H9 (cell line): ENCODE measurements at places on chromosomes 1 and 21. TPM values are rescaled to one million over a fixed set of nuclear protein-coding genes. Genes with fewer than 3 reads are reported as not detected.

DNA sequence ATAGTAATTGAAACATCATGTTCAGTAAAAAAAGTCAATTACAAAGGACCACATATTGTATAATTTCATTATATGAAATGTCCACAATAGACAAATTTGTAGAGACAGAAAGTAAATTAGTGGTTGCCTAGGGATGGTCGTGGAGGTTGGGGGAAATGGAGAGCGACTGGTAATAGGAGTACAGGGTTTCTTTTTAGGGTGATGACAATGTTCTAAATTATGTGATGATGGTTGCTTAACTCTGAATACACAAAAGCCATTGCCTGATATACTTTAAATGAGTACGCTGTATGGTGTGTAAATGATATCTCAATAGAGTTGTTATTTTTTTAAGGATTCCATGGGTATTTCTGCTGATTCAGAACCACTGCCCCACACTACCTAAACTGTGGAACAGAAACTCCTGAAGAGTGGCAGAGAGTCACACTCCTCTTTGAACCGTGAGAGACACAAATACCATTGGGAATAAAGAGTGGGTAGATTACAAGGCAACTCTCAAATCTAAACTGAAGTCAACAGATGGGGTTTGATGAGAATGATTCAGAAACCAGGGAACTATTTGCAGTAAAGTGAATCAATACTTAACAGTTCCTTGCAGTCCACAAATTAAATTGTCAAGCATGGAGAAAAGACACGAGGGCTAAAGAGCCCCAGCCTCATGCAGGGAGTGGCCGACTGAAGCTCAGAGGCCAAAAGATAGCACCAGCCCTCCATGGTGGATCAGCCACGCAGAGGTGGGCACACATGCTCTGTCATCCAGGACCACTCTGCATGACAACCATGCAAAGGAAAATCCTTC is 118.0 kb downstream of the CAPN8 start:
- no peaks in the 10 kb centered on the region for H3K27me3 ChIP-seq
- no peak for DNase-seq
- H3K27ac ChIP-seq, result no peak overlapping the region
- no peaks in the 10 kb centered on the region for H3K4me1 ChIP-seq
- no peak overlapping the region for H3K4me3 ChIP-seq
- no peaks in the 10 kb centered on the region; the same call in 2 of the 3 replicates for H3K36me3 ChIP-seq

- H3K27ac ChIP-seq, result no peak overlapping the region
- H3K36me3 ChIP-seq, result no peaks in the 10 kb centered on the region
- no peak overlapping the region for H3K4me3 ChIP-seq
These were observed 71.9 kb downstream of the CASZ1 start for GRCh38 chr1:10724511-10724910.

DNA sequence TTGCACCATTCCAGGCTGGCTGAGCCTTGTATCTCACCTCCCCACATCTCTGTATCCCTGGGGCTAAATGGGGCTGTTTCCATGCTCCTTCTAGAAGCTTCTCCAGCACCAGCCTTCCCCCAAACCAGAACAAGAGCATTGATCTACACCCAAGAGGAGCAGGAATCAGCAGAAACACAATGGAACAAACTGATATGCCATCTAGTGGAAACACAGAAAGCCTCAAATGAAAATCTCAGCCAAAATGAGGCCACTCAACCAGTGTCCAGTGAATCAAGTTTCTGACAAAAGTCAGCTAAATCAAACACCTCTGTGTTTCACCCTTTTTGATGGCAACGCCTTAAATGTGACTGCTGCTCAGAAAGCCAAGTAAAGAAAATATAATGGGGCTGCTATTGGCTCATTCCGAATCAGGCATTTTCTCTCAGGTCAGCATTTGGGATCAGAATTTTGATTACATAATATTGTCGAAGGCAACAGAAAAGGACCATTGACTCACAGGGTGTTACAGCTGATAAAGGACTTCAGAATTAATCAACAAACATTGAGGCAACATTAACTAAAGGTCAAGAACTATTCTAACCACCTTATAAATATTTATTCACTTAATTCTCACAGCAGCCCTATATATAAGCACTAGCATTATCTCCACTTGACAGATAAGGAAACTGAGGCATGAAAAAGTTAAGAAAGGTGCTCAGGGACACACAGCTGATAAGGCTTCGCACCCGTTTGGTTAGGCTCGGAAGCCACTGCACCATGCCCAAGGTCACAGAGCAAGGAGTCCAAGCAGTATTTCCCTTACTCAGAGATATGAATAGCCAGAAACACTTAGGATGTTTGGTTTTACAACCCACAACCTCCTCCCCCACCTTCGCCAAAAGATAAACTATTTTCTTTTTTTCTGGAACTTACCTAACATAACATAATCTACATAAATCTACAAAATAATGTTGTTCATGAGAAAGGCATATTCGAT is 85.8 kb upstream of the KCNJ15 start:
- DNase-seq, result no peak
- no peaks in the 10 kb centered on the region for H3K27me3 ChIP-seq
- H3K4me3 ChIP-seq, result no peak overlapping the region
- H3K36me3 ChIP-seq, result peaks cover 1% of the 10 kb centered on the region; the same call in 1 of the 3 replicates
- H3K4me1 ChIP-seq, result peaks cover 5% of the 10 kb centered on the region

DNA sequence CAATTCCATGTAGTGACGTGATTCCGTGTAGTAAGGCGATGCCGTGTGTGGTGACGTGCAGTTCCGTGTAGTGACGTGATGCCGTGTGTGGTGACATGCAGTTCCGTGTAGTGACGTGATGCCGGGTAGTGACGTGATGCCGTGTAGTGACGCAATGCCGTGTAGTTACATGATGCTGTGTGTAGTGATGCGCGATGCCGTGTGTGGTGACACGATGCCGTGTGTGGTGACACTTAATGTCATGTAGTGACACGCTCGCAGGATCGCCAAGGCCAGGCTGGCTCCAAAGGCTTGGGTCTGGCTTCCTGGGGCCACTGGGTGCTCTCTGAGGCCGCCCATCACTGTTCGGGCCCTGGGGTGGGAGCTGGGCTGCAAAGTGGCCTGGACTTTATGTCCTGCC is 14.2 kb downstream of the COL18A1 start:
- no peak for DNase-seq
- no peak overlapping the region for H3K27ac ChIP-seq
- peaks cover 6% of the 10 kb centered on the region for H3K4me1 ChIP-seq
- H3K27me3 ChIP-seq, result no peaks in the 10 kb centered on the region
- peaks cover 18% of the 10 kb centered on the region for H3K36me3 ChIP-seq

Gene SLC9C2
- not detected in 2 replicates for total RNA-seq

- no peak overlapping the region for H3K27ac ChIP-seq
- H3K4me1 ChIP-seq, result peaks cover 3% of the 10 kb centered on the region; the same call in 1 of the 2 replicates
- DNase-seq, result no peak
- no peaks in the 10 kb centered on the region for H3K27me3 ChIP-seq
- H3K4me3 ChIP-seq, result no peak overlapping the region
These were observed 80.9 kb upstream of the ESRRG start for GRCh38 chr1:216804111-216804510.

GRCh38 chr1:45012639-45013278 is 705 bp downstream of the UROD start:
- no peaks in the 10 kb centered on the region for H3K27me3 ChIP-seq
- peaks cover 7% of the 10 kb centered on the region for H3K4me1 ChIP-seq
- DNase-seq, result peak; percentile 58
- H3K36me3 ChIP-seq, result peaks cover 37% of the 10 kb centered on the region

DNA sequence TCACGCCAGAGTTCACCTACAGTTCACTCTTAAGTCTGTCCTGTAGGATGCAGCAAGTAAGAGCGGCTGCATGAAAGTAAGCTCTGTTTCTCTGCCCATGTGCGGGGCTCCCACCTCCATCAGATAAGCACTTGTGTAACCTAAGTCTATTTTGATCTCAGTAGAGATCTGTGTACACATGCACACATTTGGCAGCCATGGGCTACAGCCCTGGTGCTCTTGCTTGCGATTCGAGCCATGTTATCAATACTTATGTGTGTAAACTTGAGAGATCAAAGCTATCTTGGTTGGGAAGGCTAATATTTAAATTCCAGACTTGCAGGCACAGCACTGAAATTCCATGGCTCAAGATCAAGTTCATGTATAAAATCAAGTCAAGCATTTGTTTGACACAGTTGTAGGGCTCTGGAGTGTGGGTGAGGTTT is 244.7 kb upstream of the FGGY start:
- no peak for DNase-seq
- H3K27me3 ChIP-seq, result no peaks in the 10 kb centered on the region
- peaks cover 4% of the 10 kb centered on the region; the same call in 1 of the 3 replicates for H3K36me3 ChIP-seq
- H3K4me1 ChIP-seq, result peaks cover 3% of the 10 kb centered on the region; the same call in 1 of the 2 replicates
- no peak overlapping the region for H3K27ac ChIP-seq
- H3K4me3 ChIP-seq, result no peak overlapping the region

DNA sequence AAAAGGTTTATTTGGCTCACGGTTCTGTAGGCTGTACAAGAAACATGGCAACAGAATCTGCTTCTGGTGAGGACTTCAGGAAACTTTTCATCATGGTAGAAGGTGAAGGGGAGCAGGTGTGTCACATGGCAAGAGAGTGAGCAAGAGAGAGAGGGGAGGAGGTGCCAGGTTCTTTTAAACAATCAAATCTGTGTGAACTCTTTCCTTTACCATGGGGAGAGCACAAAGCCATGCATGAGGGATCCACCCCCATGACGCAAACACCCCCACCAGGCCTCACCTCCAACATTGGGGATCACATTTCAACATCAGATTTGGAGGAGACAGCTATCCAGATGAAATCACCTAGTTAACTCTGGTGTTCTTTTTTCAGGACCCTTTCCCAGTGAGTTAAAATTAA is 103.6 kb downstream of the GALNT2 start:
- no peaks in the 10 kb centered on the region for H3K27me3 ChIP-seq
- peaks cover 12% of the 10 kb centered on the region for H3K36me3 ChIP-seq
- DNase-seq, result peak; percentile 18
- H3K4me1 ChIP-seq, result peaks cover 7% of the 10 kb centered on the region

DNA sequence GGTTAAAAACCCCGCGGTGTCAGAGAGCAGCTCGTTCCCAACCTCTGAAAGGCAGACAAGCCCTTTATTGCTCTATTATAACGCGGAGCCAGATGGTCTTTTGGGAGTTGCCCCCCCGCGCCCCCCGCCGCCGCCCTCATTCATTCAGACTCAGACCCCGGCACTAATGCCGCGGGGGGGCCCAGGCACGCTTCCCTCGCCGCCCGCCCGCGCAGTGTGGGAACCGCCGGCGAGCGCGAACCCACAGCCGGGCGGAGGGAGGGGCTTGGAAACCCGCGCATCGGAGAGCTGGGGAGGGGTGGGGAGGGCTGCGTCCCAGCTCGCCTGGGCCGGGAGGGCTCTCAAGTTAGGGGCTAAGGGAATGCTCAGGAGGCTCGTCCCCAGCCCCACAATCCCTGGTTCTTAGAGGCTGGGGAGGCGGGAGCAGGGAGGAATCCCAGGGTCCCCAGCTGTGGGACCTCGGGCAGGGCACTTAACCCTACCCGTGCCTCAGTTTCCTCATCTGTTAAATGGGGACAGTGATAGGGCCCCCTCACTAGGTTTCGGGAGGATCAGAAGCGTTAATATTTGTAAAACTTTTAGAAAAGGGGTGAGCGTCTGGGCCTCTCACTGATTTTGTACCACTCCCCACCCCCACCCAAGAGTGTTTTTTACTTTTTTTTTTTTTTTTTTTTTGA is 10.9 kb upstream of the HES5 start:
- H3K27me3 ChIP-seq, result no peaks in the 10 kb centered on the region; the same call in 1 of the 2 replicates
- H3K27ac ChIP-seq, result no peak overlapping the region
- H3K4me1 ChIP-seq, result no peaks in the 10 kb centered on the region
- no peaks in the 10 kb centered on the region for H3K36me3 ChIP-seq

DNA sequence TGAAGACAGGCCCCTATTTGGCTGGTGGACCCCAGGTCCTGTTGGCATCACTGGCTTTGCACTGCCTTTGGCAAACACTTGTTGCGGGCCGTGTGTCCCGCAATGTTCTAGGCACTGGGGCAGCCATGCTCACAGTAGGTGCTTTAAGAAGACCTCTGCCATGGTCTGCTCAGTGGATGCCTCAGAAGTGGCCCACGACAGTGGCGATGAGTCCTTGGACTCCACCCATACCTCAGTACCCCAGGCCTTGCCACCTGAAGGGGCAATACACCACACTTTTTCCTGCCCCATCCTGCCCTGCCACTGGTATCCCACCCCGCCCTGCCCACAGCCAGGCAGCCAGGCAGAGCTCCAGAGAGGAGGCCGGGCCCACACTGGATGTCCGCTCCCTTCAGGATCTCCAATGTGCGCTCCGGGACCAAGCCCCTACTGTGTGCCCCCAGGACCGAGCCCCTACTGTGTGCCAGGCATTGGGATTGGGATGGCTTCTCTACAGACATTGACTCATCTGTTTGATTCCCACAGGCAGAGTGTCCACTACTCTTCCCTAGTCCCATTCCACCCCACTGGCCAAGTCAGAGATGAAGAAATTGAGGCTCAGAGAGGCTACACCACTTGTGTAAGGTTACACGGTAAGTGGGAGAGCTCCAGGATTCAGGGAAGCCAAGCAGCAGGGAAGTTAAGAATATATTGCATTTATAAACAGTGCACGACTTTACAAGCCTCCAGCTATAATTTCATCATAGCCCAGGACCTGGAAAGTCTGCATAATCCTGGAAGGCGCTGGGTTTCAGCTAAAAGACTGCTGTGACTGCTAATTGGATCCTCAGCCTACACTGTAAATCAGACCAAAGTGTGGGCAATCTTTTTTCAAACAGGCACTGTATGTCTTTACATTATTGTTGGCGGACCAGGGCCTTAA is 101.6 kb downstream of the DMRTB1 start:
- no peaks in the 10 kb centered on the region; the same call in 1 of the 2 replicates for H3K27me3 ChIP-seq
- no peak for DNase-seq
- H3K4me3 ChIP-seq, result no peak overlapping the region
- no peaks in the 10 kb centered on the region for H3K36me3 ChIP-seq
- no peaks in the 10 kb centered on the region for H3K4me1 ChIP-seq
- H3K27ac ChIP-seq, result no peak overlapping the region

DNA sequence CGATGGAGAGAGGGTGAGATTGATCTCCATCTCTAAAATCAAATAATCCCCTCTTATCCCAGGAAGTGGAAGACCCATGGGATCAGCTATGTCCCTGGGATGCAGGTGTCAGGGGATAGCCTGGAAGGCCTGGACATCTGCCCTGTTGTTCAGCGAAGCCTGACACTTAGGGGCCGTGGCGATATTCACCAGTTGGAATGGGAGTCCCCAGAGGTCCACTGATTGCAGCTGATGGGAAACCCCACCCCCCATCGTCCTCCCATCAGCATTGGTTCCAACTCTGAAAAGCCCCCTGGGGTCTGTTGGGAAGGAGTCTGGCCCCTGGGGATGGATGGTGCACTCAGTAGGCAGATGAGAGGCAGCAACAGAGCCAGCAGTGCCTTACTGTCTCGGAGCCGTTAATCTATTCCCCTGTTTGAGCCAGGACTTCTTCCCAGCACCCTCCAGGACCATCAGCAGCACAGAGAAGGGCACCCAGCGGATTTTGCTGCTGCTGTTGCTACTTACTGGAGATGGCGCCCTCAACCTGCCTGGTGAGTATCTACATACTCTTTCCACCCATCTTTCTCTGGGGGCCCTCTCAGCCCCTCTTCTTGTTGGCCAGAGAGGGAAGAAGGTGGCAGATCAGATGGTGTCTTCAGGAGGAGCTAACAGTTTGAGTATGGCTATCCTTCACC is 13.4 kb downstream of the CATSPER4 start:
- no peak overlapping the region for H3K27ac ChIP-seq
- H3K27me3 ChIP-seq, result no peaks in the 10 kb centered on the region
- no peak overlapping the region for H3K4me3 ChIP-seq
